Hematopoietic multipotent progenitor cell treated with erythropoietin and hydrocortisone succinate and interleukin-3 and kit ligand, for 8 days (in vitro differentiated cells): ENCODE measurements at places on chromosomes 12 and 14.
A peak's percentile ranks its signal among the peaks of the same experiment; 100 is the strongest.

GRCh38 chr12:27732281-27732680 is 21.6 kb downstream of the MRPS35 start:
- DNase-seq, result peak; percentile 33

DNA sequence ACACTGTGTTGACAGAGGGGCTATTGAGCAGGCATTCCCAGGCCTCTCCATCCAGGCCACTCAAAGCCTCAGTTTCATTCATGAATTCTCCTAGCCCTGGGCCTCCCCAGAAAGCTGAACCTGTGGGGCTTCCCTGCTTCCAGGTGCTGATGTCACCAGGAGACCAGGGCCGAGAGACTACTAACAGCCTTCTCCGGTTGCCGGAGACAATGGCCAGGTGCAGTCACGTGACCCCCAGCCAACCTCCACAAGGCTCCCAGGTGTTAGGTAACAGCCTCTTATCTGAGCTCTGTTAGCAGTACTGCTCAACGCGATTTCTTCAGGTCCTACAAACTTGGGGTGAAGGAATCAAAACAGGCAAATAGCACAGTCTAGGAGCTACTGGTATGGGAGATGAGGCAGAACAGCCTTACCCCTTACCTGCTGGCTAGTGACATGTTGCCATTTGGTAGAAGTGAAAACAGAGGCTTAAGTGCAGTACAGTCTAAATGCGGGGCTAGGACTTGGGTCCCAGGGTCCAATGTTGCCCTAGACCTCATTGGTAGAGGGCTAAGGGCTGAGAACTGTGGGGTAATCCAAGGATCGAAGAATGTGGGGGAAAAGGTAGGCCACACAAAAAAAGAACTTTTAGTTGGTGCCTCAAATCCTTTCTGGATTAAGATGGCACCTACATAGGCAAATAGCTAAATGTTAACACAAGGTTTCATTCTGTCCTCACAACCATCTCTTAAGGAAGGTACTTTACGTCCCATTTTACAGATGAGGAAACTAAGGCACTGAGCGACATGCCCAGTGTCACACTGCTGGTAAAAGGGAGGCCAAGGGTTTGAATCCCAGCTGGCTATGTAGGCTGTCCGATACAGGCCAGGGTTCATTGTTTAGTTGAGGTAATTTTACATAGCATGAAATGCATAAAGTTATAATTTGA is 3.8 kb downstream of the CCDC88C start:
- DNase-seq, result no peak

GRCh38 chr14:78836777-78837176 is 666.6 kb downstream of the NRXN3 start:
- peak; percentile 66 for DNase-seq

DNA sequence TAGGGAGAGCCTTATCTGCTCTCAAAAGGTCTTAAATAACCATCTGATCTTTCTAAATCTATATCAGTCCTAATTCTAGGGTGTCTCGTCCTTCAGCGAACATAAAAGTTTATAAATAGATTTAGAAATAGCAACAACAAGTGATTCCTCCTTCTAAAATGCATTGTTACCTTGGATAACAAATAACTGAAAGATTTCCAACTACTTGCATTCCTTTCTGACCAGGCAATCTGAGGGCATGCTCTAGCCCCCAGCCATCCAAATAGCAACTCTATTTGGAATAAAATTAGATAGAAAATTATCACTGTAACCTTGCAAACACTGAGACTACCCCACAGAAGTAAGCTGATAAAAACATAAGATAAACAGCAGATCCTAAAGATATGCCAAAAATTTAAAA is 21.8 kb upstream of the KRR1 start:
- DNase-seq, result no peak

- DNase-seq, result no peak
Measured at GRCh38 chr12:124713436-124714082, 146.1 kb upstream of the NCOR2 start.
